ENCODE measurements at places on chromosomes 6 and 20.

DNA sequence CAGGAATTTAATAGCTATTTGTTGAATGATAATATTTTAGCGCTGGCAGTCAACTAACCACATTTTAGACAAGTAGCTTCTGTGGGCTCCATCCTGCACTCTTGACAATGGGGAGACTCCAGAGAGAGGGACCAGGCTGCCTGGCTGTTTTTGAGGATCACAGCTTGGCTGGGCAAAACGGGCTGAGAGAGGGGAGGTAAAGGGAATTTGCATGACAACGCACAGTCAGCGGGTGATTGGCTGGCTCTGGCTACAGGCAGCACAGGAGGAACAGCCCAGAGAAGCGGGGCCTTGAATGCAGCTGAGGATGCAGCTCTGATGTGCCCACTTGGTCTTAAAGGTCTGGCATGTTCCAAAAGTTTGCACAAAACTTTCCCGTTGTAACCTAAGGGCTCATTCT lies 41.2 kb downstream of the LRFN2 start:
- no peak for DNase-seq

DNA sequence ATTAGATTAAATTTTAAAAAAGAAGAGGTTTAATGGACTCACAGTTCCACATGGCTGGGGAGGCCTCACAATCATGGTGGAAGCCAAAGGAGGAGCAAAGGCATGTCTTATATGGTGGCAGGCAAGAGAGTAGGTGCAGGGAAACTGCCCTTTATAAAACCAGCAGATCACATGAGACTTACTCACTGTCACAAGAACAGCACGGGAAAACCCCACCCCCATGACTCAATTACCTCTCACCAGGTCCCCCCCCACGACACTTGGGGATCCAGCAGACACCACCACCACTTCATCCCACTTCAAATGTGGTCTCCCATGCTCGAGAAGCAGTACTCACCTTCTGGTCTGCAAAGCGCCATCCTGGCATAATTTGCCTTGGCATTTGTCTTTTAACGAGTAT lies 24.6 kb downstream of the MTFR2 start:
- peak; percentile 59 for DNase-seq

DNA sequence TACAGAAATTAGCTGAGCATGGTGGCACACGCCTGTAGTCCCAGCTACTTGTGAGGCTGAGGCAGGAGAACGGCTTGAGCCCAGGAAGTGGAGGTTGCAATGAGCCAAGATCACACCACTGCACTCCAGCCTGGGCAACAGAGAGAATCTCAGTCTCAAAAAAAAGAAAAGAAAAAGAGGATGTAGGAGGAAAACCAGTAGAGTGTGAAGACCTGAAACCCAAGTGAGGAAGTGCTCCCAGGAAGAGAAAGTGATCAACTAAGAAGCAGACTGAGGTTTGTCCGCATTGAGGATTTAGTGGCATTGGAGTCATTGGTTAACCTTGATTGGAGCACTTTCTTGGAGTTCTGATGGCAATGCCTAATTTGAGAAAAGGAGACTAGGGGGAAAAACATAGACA lies 20.6 kb upstream of the TASP1 start:
- no peak for DNase-seq

- no peak for DNase-seq
These were observed 127.5 kb downstream of the EYA4 start for GRCh38 chr6:133368664-133369063.

- no peak for DNase-seq
These were observed 553.8 kb upstream of the JAG1 start for GRCh38 chr20:11227602-11228001.

DNA sequence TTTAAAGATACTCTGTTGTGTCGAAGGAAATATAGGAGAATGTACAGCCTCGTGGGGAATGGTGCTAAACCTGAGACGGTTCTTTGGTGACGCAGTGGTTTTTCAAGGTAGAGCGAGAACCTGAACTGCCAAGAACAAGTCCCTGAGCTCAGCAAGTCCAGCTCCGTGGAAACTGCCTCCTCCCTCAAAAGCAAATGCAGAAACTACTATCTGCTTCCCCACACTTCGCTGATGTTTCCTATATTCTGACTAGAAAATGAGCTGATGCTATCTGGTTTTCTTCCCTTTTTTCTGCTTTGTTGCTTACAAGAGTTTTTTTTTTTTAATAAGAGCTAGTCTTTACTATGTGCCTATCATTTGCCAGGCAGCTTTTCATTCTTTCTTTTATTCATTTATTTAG lies 85.3 kb upstream of the LY86 start:
- DNase-seq = no peak

- DNase-seq = no peak
These were observed 46.0 kb downstream of the DSTN start for GRCh38 chr20:17615645-17616479.

- peak; percentile 74 for DNase-seq
These were observed 15.3 kb upstream of the CCN2 start for GRCh38 chr6:131966443-131966842.

- DNase-seq = no peak
These were observed 19.5 kb upstream of the IER3 start for GRCh38 chr6:30763618-30764489.

DNA sequence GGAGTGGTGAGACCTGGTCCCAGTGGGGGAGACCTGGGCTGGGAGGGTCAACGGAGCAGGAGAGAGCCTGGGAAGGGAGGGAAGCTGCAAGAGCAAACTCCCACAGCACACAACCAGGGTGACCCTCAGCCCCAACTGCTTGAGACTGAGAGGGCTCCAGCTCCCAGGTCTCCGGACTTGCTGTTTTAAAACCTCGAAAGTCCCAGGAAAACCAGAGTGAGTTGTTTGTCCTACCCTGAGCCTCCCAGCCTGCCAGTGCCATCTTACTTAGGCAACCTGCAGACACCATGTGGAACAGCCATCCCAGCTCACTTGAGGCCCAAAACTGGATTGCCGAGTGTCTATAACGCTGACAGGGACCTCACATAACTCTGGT lies 4.8 kb upstream of the NTSR1 start:
- no peak for DNase-seq

DNA sequence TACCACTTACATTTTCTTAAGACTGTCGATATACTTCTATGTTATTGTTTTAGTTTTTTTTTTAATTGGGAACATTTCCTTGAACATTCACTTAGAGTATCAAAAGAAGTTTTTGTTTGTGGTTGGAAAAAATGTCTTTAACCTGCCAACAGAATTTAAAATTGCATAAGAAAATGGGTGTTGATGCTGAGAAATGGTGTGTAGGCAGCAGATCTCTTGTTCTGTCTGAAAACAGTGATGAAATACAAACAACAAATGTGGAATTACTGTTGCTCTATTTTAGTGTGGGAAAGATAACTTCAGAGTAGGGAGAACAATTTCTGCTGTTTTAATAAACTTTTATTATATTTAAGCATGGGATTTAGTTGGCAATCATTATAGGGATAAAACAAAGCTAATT lies 293.5 kb downstream of the CDKAL1 start:
- DNase-seq = peak; percentile 85

DNA sequence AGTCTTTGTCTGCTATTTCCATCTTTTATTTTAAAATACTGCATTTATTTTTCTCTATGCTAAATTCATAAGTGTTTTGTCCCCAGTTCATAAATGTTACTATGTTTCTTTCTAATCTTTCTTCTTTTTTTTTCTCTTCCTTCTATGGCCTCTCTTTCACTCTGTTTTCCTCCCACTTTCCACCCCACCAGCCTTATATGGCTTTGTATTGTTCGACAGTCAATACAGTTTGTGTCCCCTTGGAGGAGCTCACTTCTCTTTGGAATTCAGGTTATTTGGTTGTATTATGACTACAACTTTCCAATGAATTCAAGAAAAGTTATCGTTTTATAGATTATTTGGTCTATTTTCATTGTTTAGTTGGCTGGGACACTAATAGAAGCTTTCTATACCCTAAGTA lies 393.5 kb downstream of the NKAIN2 start:
- peak; percentile 5 for DNase-seq
